ENCODE measurements at places on chromosomes 12 and 14. TPM values are rescaled to one million over a fixed set of nuclear protein-coding genes. Genes with fewer than 3 reads are reported as not detected.

MLEC gene
- 90.5 TPM for total RNA-seq

LYZ gene
- total RNA-seq, result 0.26 TPM

CIDEB gene
- total RNA-seq, result 14.9 TPM

SSPN gene
- total RNA-seq, result not detected

DCTN2 gene
- 96.4 TPM for total RNA-seq

TMTC1 gene
- total RNA-seq, result not detected

SLC22A17 gene
- total RNA-seq, result 3.0 TPM

MUCL1 gene
- total RNA-seq, result not detected

KRT75 gene
- total RNA-seq, result not detected

SHMT2 gene
- 320 TPM for total RNA-seq

SMOC1 gene
- total RNA-seq, result not detected

TDRD9 gene
- 0.95 TPM for total RNA-seq

PHLDA1 gene
- total RNA-seq, result 23.3 TPM

NINJ2 gene
- 9.2 TPM for total RNA-seq

AICDA gene
- not detected for total RNA-seq
